ENCODE measurements at places on chromosomes 2 and 18.

GRCh38 chr18:71028285-71028762 is 739.5 kb downstream of the SOCS6 start:
- no peak for DNase-seq

GRCh38 chr2:109368798-109369197 is 239.8 kb downstream of the SH3RF3 start:
- no peak for DNase-seq

DNA sequence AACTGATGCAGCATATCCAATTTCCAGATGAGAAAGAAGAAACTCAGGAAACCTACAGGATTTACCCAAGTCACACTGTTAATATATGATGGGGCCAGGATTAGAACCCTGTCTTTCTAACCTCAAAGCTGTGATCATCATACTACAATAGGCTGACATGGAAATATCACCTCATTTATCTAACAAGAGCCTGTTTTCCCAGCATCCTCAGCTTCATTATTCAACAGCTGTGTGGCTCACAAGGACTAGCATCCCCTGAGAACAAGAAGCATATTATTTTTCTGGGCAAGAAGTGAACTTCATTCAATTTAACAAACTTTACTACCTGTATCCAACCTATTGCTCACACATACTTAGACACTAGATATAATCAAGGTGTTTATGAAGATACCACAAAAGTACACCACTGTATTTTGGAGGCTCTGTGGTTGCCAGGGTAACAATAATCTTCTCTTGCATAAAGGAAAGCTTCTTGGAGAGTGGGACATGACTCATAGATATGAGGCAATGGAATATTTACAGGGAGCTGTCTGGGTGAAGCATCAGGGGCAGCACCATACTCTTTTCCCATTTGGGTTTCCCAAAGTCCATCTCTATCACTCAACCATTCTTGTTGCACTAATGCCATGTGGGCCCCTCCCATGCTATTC is 218.2 kb downstream of the RAD51AP2 start:
- no peak for DNase-seq

DNA sequence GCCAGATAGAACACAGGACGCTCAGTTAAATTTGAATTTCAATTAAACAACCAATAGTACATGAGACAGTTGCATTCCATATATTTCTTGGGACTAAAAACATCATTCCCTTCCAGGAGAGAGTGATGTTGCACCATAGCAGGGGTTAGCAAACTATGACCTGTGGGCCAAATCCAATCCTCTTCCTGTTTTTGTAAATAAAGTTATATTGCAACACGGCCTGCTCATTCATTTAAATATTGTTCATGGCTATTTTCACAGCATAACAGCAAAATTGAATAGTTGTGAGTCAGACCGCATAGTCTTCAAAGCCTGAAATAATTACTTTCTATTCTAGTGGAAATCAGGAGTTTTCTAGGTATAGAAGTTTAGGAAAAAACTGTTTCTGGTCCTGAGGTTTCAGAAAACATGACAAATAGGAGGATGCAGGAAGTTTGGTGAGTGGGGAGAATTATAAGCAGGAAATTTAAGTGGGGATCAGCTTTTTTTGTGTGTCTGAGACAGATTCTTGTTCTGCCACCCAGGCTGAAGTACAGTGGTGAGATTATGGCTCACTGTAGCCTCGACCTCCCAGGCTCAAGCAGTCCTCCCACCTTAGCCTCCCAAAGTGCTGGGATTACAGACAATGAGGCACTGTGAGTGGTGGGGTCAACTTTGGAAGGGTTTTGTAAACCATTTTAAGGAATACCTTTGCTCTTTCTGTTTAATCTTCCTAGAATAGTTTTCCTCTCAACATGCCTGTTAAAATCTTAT is 131.5 kb downstream of the SOCS6 start:
- no peak for DNase-seq

DNA sequence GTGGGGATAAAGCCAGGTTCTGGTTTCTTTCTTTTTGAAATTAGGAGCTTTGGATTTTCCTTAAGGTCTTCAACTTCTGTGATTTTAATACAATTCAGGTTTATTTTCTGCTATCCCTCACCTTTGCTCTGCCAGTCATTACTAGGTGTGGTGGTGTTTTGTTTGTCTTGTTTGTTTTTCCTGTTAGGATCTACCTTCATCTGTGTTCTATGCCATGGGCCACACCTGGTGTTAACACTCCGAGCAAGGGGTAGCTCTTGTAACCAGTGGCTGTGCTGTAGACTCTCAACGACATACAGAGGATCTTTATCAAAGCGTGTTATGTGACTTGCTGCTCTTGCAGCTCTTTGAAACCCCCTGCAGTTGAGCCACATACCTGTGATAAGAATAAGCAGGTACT is 38.6 kb downstream of the MGAT5 start:
- no peak for DNase-seq

DNA sequence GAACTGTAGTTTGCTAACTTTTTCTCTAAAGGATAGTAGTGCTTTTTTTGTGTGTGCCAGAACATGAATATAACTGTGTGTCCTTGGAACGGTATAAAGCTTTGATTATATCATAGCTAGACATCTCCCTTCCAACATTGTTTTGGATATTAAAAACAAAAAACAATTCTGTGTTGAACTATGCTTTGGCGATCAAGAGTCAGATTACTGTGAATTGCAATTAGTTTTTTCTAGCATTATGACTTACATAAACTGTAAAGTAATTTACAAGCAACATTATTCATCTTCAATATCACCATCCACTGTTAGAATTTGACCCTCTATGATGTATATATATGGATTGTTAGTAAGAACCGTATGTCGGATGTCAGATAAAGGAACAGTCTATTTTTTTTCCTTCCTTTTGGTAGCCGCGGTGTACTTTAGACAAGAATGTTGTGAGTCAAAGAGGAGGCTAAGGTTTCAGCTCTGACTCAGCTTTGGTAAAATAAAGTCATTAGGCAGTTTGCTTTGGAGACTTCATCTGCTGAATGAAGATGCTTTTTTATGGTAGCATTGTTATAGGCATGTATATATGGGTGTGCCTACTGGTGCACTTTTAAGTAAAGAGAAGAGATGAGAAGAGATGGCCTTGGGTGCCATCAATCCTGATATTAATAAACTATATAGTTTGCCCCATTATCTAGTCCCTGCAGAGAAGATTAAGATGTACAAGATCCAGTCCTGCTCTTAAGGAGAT is 76.4 kb downstream of the LTBP1 start:
- DNase-seq = no peak

DNA sequence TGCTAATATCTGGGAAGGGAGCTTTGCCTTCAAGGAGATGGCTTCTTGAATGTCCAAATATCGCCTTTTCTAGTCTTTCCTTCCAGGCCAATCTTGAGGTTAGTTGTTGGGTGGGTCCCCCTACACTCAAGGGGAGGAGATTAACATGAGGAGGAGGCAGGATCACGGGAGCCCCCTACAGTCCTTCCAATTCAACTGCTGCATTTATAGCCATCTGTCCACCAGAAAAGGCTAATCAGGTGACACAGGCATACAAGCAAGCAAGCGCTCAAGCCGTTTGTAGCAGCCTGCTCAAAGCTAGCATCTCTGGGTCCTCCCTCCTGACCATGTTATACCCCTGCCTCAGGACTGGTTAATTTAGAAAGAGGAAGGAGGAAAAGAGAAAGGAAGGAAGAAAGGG is 87.6 kb downstream of the MRPS9 start:
- DNase-seq = no peak

DNA sequence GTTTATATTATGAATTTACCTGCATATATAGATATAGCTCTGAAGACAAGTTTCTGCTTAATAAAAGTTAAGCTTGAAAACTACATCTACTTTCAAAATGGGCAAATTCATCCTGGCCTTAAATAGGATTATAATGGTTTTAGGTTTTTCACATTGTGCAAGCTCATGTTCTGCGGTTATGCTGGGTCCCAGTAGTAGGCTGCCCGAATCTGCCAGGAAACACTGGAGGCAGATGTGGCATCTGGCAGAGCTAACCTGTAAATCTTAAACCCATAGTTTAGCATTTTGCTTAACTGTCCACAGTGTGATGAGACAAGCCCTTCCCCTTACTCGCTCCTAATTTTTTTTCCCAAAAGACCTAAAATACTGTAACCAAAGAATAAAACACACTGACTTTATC is 234.2 kb downstream of the TCF4 start:
- DNase-seq = no peak

GRCh38 chr2:215286309-215286708 is 25.6 kb upstream of the ATIC start:
- DNase-seq = no peak

All from esophagus squamous epithelium (tissue), 5 donors.